ENCODE measurements at places on chromosomes 16 and 17. TPM values are rescaled to one million over a fixed set of nuclear protein-coding genes. Genes with fewer than 3 reads are reported as not detected.
A peak's percentile ranks its signal among the peaks of the same experiment; 100 is the strongest.

RAC3 gene
- total RNA-seq = 3.5 TPM

GRB2 gene
- 96.2 TPM for total RNA-seq

EPOP gene
- total RNA-seq = 0.89 TPM

NACA2 gene
- 0.61 TPM for total RNA-seq

EIF3CL gene
- total RNA-seq = 28.1 TPM

KRT222 gene
- not detected for total RNA-seq

MILR1 gene
- not detected for total RNA-seq

NDRG4 gene
- total RNA-seq = not detected

CD300LB gene
- not detected for total RNA-seq

DNA sequence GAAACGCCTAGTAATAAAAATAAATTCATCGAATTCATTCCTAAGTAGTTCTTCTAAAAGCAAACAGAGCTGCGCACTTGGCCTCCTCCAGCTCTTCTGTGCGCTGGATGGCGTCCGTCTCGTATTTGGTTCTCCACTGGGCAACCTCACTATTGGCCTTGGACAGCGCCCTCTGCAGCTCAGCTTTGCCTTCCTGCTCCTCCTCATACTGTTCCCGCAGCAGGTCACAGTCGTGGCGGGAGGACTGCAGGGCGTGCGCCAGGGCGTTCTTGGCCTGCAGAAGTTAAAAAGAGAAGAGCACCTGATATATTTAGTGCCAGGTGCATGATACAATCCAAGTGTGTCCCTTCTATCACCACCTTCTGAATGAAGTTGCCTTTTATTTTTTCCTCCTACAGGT, 21.8 kb downstream of the MYH3 start:
- DNase-seq = no peak

- DNase-seq = no peak
Measured at GRCh38 chr16:89924925-89925307, 1.8 kb downstream of the TUBB3 start.

- DNase-seq = no peak
Measured at GRCh38 chr16:56312556-56312955, 112.8 kb downstream of the AMFR start.

DNA sequence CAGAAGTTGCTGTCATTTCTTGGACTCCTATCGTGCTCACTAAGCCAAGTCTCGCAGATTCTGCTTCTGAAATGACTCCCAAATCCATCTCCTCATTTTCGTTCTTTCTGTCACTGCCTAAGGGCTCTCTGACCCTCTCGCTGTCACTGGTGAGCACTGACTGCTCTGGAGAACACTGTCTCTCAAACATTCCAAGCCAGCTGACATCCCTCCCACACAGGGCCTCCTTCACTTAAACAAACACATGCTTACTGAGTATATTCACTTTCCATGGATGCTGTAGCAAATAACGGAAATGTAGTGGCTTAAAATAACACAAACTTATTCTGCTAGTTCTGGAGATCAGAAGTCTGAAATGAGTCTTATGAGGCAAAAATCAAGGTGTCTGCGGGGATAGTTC, 18.8 kb downstream of the CACNG1 start:
- DNase-seq = no peak

GRCh38 chr16:19858340-19859018, 26.2 kb downstream of the GPRC5B start:
- DNase-seq = no peak

DNA sequence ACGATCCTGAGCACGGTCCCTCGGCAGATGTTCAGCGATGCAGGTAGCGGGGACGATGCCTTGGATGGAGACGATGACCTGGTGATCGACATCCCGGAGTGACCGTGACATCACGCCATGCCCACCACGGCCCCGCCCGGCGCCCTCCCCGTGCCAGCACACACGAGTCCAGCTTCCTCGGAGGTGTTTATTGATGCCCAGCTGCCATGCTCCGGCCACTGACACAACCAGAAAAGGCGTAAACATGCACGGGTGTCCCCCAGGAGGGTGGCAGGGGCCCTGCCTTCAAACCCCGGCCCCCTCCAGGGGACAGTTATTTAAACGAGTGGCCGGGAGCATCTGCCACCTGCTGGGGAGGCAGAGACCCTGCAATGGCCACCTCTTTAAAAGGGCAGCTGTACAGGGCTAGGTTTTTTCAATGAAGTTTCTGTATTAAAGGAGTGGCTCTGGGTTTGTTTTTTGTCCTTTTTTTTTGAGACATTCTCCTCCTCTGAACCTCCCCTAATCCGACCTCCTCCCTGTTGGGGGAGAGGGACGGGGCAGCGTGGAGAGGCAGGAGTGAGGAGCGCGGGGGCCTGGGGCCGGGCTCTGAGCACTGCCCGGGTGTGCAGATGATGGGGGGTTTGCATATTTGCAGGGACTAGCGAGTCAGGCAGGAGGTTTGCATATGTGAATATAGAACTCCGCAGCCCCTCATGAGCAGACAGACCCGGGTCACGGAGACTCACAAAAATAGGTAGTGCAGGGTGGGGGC, 5.3 kb downstream of the DOC2A start:
- peak; percentile 66 for DNase-seq

- DNase-seq = no peak
Measured at GRCh38 chr16:85918436-85918835, 19.5 kb downstream of the IRF8 start.

GRCh38 chr16:1357906-1358566, 6.3 kb downstream of the GNPTG start:
- no peak for DNase-seq

GRCh38 chr17:38587947-38588787, 17.6 kb downstream of the SRCIN1 start:
- DNase-seq = no peak

GRCh38 chr16:57797526-57798266, 4.6 kb downstream of the KIFC3 start:
- no peak for DNase-seq

DNA sequence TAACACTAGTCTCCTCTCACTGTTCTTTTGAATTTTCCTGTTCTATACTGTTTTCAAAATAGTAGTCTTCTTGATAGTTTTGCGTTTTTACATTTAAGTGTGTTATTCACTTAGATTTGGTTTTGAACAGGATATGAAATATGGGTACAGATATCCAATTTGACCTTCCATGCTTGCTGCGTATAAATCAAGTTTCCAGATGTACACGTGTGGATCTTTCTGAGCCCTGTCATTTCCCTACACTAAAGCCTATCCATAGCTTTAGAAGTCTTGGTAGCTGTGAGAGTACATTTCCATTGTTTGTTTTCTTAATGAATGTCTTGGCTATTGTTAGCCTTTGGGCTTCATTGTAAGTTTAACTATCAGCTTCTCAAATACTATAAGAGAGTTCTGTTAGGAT, 20.4 kb downstream of the CYLD start:
- DNase-seq = no peak

- peak; percentile 81 for DNase-seq
Measured at GRCh38 chr17:81346090-81346907, 49.0 kb upstream of the BAHCC1 start.

GRCh38 chr16:56246051-56246817, 54.9 kb downstream of the GNAO1 start:
- DNase-seq = no peak

GRCh38 chr17:1551741-1552140, 10.9 kb downstream of the PITPNA start:
- no peak for DNase-seq

DNA sequence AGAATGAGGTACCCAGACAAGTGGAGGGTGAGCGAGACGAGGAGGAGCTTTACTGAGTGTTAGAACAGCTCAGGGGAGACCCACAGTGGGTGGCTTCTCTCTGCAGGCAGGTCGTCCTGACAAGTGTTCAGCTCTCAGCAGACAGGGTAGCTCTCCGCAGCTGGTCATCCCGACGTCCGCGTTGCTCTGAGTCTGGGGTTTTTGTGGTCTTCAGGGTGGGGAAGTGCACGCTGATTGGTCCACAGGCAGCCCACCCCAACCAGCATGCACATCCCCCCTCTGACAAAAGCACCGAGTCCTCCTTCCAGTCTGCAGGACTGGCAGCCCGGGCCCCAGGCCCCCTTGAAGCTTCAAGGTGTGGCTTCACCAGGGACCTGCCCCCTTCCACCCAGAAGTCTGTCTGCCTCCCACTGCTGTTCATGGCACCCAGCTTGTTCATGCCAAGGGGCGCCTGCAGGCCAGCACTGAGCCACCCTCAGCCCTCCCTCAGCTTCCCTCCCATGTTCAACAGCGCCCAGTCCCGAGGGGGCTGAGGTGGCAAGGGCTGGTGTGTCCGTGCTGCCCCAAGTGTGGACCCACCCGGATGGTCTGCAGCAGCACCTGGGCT, 19.9 kb upstream of the WDR45B start:
- DNase-seq = no peak

- DNase-seq = no peak
Measured at GRCh38 chr16:66948837-66949225, 12.2 kb upstream of the CES3 start.

DNA sequence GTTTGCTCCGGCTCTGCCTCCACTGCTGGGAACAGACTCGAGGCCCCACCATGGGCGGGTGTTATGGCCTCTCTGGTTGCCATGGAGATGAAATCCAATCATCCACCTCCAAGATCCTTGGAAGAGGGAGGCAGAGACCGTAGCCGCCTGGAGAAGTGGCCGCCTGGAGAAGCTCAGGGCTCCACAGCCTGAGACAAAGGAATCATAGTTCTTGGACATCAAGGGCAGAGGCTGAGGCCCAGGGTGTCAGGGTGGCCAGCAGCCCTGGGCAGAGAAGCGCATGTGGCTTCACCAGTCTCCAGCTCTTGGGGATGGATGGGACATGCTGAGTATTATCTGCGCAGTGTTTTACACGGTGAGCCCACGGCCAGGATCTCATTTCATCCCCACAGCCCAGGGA, 36.2 kb downstream of the ABR start:
- no peak for DNase-seq

DNA sequence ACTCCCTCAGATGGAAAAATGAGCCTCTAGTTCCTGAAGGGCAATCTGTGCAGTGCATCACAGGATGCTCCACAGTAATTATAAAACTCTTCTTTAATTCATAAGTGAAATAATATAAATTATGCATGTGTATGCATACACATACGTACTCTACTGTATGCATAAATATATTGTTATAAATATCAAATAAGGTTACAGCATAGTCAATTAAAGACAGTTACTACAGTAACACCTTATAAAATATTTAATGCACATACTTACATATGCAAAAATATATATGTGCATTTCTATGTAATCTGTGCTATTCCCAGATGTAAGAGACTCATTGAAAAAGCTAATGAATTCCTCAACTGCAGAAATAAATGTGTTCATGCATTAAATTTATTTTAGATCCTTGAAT, 1515.1 kb downstream of the CDH11 start:
- no peak for DNase-seq

- DNase-seq = no peak
Measured at GRCh38 chr16:50842589-50842988, 100.7 kb downstream of the CYLD start.

DNA sequence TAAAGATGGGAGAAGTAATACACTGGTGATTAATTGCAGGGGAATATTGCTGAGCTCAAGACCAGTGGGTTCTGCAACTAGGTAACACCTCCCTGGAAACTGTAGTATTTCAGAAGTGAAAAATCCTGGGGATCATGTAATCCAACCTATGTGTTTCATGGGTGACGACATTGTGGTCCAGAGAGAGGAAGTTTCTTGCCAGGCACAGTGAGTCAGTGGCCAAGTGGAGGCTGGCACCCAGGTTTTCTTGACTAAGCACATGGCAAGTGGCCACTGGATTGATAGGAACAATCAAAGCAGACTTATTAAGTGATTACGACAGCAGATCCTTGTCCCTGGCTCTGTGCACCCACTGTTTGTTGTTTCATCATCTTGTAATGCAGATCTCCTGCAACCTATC, 14.6 kb upstream of the CIITA start:
- DNase-seq = no peak

- DNase-seq = no peak
Measured at GRCh38 chr17:40316571-40317344, 7.8 kb downstream of the RARA start.

DNA sequence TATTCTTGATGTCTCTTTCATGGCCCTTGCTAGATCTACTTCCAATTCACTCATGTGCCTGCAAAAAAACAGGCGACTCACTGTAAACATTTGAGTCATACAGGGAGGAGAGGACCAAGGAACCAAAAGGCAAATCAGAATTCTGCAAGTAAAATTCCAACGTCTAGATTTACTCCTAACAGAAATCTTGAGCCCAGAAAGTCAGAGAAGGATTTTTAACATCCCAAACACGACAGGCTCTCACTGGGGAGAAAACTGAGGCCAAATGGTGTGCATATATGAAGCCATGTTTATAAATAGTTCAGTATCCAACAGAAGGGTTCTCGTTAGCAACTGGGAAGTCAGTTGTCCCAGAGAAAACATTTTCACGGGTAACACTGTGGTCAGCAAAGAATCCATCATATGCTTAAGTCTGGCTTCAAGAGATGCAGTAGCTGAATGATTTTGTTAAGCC, 40.1 kb downstream of the LITAF start:
- DNase-seq = no peak

GRCh38 chr16:66516808-66517585, 32.9 kb downstream of the TK2 start:
- DNase-seq = peak; percentile 39

- DNase-seq = no peak
Measured at GRCh38 chr16:87692756-87693155, 73.0 kb downstream of the KLHDC4 start.

GRCh38 chr16:73192232-73192894, 144.4 kb upstream of the ZFHX3 start:
- DNase-seq = no peak

- DNase-seq = no peak
Measured at GRCh38 chr17:8341456-8341855, 1.8 kb downstream of the ODF4 start.

GRCh38 chr17:47238321-47239010, 15.2 kb upstream of the ITGB3 start:
- DNase-seq = no peak

- DNase-seq = no peak
Measured at GRCh38 chr17:42472709-42473521, 14.2 kb downstream of the ATP6V0A1 start.

All from CD8-positive, alpha-beta T cell (primary cell).